ENCODE measurements at places on chromosomes 13 and 19.

GRCh38 chr19:1725100-1726064 is 27.9 kb upstream of the ONECUT3 start:
- peak; percentile 33 for DNase-seq

GRCh38 chr19:33603377-33603776 is 18.4 kb upstream of the CHST8 start:
- no peak for DNase-seq

GRCh38 chr19:17889609-17890214 is 18.0 kb downstream of the SLC5A5 start:
- DNase-seq, result no peak

DNA sequence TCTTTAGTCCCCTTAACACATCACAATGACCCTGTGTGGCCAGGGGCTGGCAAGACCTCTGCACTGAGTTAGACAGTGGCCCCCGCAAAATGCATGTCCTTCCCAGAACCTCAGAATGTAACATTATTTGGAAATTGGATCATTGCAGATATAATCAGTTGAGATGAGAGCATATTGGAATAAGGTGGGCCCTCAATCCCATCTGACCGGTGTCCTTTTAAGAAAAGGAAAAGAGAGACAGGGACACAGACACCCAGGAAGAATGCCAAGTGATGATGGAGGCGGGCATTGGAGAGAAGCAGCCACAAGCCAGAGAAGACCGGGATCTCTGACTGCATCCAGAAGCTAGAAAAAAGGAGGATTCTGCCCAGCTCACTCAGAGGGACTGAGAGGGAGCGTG is 1.8 kb downstream of the FAM187B start:
- no peak for DNase-seq

DNA sequence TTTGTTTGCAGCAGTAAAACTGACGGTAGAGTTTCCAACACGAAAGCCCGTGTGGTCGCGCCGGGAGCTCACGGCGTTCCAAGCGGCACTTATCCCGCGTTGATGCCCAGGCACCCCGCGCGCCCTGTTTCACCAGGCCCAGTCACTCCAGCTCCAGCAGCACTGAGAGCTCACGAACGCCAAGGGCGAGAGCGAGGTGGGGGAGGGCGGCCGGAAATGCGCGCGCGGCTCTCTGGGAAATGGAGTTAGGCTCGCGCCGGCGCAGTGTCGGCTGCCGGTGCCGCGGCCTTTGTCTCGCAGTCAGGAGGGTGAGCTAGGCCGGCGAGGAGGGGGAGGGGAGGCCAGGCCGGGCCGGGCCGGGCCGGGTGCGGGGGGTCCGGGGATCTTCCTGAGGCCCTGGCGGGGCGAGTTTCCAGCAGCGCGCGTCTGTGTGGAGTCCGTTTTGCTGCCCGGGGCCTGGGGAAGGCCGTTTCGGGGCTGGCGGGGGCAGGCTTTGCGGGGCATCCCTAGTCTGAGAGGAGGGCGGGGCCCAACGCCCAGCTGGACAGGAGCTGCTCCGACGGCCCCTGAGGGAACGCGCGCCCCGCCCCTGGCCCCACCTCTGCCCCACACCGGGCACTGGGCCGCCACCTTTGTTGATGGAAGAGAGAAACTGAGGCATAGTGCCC is at the start of gene ZNF135:
Gene ZNF135 (plus strand): TSS at position 280 of the 668 bp plus-strand sequence. CDS start 721 bp downstream, outside the sequence.
- peak; percentile 89 for DNase-seq

DNA sequence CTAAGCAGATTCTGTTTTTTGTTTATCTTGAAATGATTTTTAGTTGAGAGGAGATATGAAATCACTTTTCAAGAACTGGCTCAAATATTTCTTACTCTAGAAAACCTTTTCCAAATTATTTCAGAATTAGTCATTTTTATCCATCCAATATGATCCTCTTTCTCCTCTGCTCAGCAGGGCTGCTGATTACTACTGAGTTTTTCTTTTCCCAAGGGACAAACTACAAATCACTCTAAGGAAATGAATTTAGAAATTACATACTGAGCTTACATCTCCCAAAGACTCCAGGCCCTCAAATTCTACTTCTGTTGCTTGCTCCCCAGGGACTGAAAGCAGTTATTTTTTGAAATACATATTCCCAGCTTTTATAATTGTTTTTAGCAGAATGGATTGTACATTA is 87.4 kb upstream of the UFM1 start:
- DNase-seq, result no peak

- DNase-seq, result peak; percentile 56
Observed at GRCh38 chr13:78121459-78122348, 203.1 kb upstream of the EDNRB start.

GRCh38 chr19:16497042-16497441 is 848 bp downstream of the C19orf44 start:
- DNase-seq, result no peak

DNA sequence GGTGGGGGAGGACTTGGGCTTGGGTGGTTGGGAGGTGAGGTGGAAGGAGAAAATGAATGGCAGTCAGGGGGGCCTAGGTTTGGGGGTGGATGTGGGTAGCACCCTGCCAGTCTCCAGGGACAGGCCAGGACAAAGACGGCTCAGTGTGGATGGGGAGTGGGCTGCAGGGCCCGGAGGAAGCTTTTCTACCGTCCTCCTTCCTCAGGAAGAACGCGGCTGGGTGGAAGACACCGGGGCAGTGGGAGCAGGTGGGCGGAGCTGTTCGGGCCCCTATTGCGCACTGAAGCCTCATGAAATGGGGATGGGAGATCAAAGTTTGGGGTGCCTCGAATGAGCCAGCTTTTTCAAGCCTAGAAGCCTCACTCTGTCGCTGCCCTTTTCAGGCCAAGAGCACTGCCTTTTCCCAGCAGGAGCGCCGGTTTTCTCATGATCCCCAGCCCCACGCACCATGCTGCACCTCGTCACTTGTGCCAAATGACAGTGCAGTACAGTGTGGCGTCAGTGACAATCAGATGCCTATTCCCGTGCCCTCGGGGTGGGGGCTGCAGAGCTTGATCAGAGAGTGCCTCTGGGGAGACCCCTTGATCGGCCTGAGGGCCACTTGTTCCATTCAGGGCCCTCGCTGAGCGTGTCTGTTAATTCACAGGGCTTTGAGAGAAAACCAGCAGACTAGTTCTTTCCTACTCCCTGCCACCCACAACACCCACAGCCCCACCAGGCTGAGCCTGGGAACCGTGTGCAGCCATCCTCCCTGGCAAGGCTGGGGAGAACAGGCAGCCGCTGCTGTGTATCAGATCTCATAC is 1.5 kb downstream of the CALM3 start:
- no peak for DNase-seq

DNA sequence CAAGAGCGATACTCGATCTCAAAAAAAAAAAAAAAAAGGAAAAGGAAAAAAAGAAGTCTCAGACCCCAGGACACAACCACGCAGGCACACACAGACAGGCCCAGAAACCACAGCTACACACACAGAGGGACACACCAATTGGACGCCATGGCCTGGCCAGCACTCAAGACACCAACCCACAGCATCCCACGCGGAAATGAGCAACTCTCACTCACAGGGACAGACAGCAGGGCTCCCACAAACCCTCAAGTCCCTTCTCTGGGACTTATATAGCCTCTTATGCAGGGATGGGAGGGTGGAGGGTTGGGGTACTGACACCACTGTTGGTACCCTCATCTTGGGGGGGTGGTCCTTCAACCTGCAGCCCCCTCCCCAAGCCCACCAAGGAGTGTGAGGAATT is 5.9 kb downstream of the NOTCH3 start:
- DNase-seq, result no peak

GRCh38 chr19:2171349-2172145 is 7.8 kb downstream of the DOT1L start:
- peak; percentile 46 for DNase-seq

DNA sequence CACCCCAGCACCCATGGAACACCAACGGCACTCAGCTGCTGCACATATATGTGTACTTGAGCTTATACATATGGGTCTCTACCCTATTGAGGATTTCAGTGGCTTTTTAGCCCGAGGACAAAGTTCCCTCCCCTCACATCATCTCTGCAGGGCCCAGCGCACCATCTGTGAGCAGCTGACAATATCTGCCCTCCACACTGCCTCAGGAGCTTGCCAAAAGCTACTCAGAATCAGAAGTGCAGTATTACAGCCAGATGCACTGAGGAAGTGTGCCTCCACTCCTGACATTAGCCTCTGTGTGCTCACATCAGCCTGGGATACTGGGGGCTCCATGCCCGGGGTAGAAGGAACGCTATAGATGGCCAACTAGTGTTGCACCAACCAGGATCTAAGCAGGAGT is 903.9 kb downstream of the UQCRFS1 start:
- no peak for DNase-seq

DNA sequence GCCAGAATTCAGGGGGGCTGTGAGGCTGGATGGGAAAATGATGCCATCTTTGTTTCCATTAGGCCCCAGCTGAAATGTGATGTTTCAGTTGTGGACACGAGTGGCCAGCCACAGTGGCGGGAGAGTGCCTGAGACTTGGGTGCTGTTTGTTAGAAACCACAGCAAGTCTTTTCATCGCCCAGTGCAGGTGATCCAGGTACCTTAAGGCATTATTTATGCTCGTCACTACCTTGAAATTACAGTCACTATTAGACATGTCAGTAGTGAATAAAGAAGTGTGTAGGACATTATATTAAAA is 82.5 kb upstream of the TM9SF2 start:
- DNase-seq, result no peak

- DNase-seq, result no peak
Observed at GRCh38 chr13:22210134-22210930, 539.5 kb downstream of the FGF9 start.

DNA sequence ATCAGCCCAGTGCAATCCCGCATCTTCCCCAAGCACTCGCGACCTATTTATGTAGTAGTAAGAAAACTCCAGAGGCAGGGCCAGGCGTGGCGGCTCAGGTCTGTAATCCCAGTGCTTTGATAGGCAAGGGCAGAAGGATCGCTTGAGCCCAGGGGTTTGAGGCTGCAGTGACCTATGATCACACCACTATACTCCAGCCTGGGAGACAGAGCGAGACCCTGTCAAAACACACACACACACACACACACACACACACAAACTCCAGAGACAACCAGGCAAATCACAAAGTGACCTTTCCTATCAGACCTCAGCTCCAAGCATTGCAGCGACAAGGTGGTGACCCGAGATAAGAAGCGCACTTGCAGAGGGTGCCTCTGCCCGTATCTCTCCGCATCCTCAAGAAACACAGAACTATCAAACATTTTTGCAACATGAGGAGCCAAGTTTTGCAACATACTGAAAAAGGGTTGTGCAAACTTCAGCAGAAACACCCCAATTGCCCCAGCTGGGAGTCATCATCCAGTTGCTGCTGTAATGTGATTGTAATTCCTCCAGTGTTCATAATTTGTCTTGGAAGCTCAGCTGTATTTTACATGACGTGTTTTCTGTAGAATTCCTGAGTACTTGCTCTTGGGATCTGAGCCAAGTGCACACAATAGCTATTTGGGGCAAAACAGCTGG is 8.7 kb upstream of the KLF2 start:
- DNase-seq, result no peak

- DNase-seq, result no peak
Observed at GRCh38 chr13:110965038-110965754, 50.3 kb upstream of the ANKRD10 start.

DNA sequence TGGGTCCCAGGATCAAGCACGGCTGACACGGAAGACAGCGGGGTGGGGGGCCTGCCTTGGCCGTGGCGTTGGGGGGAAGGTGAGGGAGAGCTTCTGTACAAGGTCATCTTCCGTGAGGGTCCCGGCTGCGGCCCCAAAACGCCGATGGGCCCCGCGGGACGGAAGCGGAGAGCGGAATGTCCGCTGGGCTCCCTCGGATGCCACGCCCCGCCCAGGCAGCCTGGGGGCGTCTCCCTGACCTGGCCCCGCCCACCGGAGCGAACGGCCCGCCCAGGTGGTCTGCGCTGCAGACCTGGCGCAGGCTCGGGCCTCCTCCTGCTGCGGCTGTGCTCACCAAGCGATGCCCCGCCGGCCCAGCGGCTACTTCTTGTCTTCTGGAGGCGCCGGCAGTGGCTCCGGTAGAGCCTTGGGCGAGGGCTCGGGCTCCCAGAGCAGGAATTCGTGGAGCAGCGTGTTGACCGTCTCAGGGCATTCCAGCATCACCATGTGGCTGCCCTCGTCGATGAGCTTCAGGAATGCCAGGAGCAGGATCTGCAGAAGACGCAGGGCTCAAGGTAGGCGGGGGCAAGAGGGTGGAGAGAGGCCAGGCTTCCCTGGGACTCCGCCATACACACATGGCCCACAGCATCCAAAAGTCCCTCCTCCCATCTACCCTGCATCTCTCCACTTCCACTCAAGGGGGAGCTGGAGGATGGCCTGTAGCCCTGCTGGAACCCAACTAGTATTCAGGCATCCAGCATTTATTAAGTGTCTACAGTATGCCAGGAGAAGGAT is 10.7 kb downstream of the ABHD8 start:
- no peak for DNase-seq

DNA sequence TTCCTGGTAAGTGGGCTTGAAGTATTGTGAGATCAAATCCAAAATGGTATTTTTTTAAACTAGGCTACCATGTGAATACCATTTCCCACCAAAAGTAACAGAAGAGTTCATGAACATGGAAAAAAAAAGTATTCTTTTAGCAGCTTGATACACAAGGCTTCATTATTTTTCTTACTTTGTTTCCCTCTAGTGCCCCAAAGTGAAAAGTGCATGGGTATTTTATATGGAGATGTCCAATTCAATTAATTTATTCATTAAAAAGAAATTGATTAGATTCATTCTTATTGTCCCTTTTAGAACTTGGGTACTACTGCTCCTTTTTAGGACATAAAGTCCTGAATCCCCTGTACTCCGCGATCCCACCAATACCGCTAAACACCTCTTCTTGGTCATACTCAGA is 28.6 kb upstream of the SCEL start:
- DNase-seq, result no peak

- DNase-seq, result no peak
Observed at GRCh38 chr19:7829166-7829520, 875 bp upstream of the EVI5L start.

DNA sequence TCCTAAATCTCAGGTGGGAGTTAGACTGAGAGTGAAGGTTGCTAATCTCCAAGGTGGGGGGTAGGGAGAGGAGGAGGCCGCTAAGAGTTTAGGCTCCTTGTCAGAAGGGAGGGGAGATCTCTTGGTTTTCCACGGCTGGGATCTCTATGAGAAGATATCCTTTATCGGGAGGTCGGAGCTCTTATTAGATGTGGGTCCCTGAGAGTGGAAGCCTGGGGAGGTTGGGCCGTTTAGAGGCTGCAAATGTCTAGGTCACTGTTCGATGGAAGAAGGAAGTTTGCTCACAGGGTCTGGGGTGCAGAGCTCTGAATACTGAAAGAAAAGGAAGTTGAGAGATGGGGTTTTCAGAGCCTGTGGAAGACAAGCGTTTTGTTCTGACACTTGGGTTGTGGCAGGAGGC is 3.8 kb downstream of the MYADM start:
- DNase-seq, result no peak

DNA sequence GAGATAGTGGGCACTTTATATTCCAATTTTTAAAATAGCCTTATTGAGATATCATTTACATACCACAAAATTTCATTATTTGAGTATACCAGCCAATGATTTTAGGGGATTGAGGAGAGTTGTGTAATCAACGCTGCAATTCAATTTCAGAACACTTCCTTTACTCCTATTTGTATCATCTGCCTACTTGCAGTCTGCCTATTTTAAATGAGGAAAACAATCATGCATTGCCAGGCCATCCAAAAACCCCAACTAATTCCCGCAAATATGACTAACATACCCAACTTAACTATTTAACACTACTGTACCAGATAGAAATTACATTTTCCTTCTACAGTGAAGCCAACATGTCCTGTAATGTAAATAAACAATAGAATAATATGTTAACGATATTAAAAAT is 26.7 kb downstream of the CAB39L start:
- no peak for DNase-seq

GRCh38 chr13:45542391-45542790 is 73.1 kb downstream of the ERICH6B start:
- DNase-seq, result no peak

- no peak for DNase-seq
Observed at GRCh38 chr19:2555422-2556220, 79.7 kb downstream of the GADD45B start.

GRCh38 chr19:10422846-10423245 is 2.5 kb downstream of the PDE4A start:
- DNase-seq, result no peak
